ENCODE measurements at places on chromosomes 6 and 20. TPM values are rescaled to one million over a fixed set of nuclear protein-coding genes. Genes with fewer than 3 reads are reported as not detected.

The CCHCR1 gene
- total RNA-seq: 14.1 TPM

The PCSK2 gene
- under 0.01 TPM for total RNA-seq

The ANKRD6 gene
- 1.1 TPM for total RNA-seq

The KCNK17 gene
- not detected for total RNA-seq

The RBM24 gene
- 3.5 TPM for total RNA-seq

The DZANK1 gene
- total RNA-seq: 0.85 TPM

The PTPRA gene
- 27.9 TPM for total RNA-seq

The SYCP2 gene
- total RNA-seq: 0.57 TPM

The TTI1 gene
- total RNA-seq: 14.9 TPM

The MCM8 gene
- 2.3 TPM for total RNA-seq

The LY6G6F gene
- total RNA-seq: not detected

The SLA2 gene
- total RNA-seq: not detected

The CLPSL2 gene
- total RNA-seq: not detected

The CCN5 gene
- 5.0 TPM for total RNA-seq

The HLA-E gene
- total RNA-seq: 206 TPM

The CALHM4 gene
- total RNA-seq: not detected

The FLRT3 gene
- 8.7 TPM for total RNA-seq

The ULBP2 gene
- total RNA-seq: 2.6 TPM

The LGSN gene
- under 0.01 TPM for total RNA-seq

The MYCT1 gene
- under 0.01 TPM for total RNA-seq

The PNPLA1 gene
- under 0.01 TPM for total RNA-seq

The NHLRC1 gene
- total RNA-seq: 1.8 TPM

The TCP11 gene
- total RNA-seq: not detected

The HSPA1L gene
- 1.7 TPM for total RNA-seq

The GMPR gene
- total RNA-seq: 9.7 TPM

The CCN6 gene
- not detected for total RNA-seq

The SNRPB2 gene
- 47.6 TPM for total RNA-seq

The CYB5R4 gene
- 2.8 TPM for total RNA-seq

The DCBLD1 gene
- total RNA-seq: 50.5 TPM

The PSMB1 gene
- total RNA-seq: 365 TPM

The MOG gene
- total RNA-seq: not detected

The REM1 gene
- total RNA-seq: not detected

The PBOV1 gene
- total RNA-seq: not detected

The SLC22A16 gene
- total RNA-seq: not detected

The PROKR2 gene
- not detected for total RNA-seq

The FRMD1 gene
- total RNA-seq: not detected

The GSTA2 gene
- total RNA-seq: not detected

The MTCH1 gene
- total RNA-seq: 241 TPM

The PCK1 gene
- total RNA-seq: not detected

The FERMT1 gene
- total RNA-seq: 2.8 TPM

The ARMC12 gene
- total RNA-seq: 0.28 TPM

The CLDN20 gene
- total RNA-seq: not detected

The GPSM3 gene
- total RNA-seq: 0.85 TPM

The PRDM13 gene
- not detected for total RNA-seq

The LHFPL5 gene
- not detected for total RNA-seq

The GPLD1 gene
- 0.14 TPM for total RNA-seq

The SRMS gene
- total RNA-seq: not detected

The KIFC1 gene
- 1.4 TPM for total RNA-seq

The PACSIN1 gene
- total RNA-seq: not detected

The PRPH2 gene
- total RNA-seq: 1.8 TPM
